Mesenteric fat pad (tissue), 1 donor: ENCODE measurements at places on chromosomes 16 and 17. TPM values are rescaled to one million over a fixed set of nuclear protein-coding genes. Genes with fewer than 3 reads are reported as not detected.

The TK2 gene
- total RNA-seq = 58.3 TPM

DNA sequence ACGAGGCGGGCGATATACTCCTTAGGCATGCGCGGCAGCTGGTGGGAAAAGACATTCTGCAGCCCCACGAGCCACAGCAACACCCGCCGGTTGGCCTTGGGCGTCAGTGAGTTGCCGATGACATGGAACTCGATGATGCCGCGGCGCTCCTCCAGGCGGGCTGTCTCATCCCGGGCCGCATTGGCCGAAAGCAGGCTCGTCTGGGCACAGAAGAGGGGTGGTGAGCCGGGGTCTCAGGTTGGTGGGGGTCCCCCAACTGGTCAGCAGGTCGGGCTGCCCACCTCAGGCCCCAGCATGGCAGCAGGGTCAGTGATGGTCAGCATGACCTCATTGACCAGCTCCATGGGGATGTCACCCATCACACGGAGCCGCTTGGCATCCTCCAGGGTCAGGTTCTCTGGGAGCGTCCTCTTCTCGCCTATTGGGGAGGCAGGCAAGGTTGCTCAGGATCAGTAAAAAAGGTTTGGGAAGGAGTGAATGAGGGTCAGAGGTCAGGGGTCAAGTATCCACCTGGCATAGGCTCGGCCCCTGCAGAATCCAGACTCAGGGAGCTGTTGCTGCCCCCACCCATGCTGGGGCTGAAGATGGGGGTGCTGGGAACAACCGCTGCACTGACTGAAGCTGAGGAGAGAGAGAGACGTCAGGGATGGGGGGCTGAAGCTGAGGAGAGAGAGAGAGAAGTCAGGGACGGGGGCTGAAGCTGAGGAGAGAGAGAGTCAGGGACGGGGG is 3.6 kb downstream of the KAT2A start:
- no peak for DNase-seq

GRCh38 chr17:82391496-82392066 is 20.0 kb downstream of the UTS2R start:
- DNase-seq = no peak

GRCh38 chr17:40104594-40105486 is 4.5 kb upstream of the NR1D1 start:
- DNase-seq = no peak

- DNase-seq = no peak
Measured at GRCh38 chr16:84115919-84116719, 623 bp downstream of the MBTPS1 start.

- no peak for DNase-seq
Measured at GRCh38 chr17:73340093-73340596, 28.3 kb upstream of the CDC42EP4 start.

DNA sequence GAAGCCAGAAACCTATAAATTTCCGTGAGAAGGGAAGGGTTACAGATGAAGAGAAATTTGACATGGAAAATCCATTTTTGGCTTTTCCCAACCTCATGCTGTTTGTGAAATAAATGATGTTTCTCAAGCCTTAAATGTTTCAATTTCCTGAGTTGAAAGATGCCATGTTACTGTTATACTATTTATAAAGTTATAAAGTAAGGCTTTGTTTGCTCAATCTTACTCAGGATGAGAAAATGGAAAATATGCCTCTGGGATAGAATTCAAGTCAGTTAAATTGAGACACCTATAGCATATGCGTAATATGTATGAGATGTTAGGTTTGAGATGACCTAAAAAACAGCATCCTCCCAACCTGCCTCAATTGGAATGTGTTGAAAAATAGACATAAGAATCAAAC is 19.9 kb upstream of the FAM20A start:
- DNase-seq = no peak

DNA sequence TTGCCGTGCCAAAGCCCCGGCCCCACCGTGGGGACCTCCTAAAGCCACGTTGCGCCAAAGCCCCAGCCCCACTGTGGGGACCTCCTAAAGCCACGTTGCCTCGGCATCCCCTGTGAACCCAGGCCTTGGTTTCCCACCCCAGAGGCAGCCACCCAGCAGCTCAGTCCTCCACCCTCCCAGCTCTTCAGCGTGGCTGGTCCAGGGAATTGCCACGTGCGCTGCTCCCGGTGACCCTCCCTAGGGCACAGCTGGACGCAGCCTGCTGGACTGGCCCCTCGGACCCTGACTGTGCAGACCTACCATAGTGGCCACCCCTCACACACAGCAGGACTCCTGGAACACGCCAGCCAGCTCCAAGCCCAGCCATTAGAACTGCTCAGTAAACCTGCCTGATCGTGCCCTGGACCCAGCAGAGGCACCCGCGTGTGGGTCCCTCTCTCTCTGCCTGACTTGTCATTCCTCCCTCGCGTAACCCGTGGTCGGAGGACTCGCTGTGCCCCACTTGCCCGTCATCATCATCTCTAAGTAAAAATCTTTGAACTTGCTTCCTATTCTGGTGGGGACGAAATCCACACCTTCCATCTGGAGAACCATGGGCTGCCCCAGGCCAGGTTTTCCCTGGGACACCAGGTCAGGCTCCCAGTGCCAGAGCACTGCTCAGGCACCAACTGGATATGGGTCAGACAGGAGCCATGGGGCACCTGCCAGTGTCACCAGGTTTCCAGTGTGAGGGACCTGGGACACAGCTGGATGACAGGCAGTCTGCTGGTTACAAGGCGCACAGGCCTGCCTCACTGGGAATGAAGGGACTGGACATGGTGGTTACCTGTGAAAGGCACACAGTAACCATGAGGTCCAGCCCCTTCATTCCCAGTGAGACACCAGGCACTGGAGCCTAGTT is 5.6 kb downstream of the CIAO3 start:
- no peak for DNase-seq

GRCh38 chr17:36885153-36885735 is 52.0 kb upstream of the LHX1 start:
- DNase-seq = no peak

DNA sequence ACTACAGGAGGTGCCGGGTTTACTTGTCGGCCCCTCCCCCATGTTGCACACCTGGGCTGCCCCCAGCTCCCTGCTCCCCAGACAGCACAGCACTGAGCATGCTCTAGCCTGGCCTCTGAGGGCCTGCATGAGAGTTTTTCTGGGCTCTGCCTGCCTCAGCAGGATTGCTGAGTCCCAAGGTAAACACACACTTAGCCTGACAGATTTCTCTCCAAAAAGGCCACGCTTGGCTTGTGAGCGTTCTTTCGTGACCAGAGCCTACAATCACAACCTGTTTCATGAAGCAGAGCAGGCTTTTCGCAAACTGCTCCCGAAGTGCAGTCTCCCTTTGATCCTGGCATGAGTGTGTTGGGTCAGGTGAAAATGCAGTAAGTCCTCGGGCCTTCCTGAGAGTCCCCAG is 9.8 kb upstream of the CD300E start:
- no peak for DNase-seq

DNA sequence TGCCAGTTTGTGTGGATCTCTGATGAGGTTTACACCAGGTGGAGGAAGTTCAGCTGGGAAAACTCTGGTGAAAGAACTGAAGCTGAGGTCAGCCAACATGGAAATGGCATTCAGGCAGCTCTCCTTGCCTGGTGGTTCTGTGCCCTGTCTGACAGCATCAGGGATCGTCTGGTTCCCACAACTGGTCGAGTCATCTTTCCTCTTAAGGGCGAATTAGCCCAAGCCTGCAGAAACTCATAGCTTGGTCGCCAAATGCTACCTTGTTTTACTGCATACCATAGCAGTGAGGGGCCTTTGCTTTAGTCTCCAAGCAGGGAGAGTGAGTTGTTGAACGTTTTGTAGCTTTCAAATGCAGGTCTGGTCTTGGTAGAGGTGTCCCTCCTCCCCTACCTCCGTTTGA is 7.2 kb downstream of the PLCG2 start:
- DNase-seq = no peak

DNA sequence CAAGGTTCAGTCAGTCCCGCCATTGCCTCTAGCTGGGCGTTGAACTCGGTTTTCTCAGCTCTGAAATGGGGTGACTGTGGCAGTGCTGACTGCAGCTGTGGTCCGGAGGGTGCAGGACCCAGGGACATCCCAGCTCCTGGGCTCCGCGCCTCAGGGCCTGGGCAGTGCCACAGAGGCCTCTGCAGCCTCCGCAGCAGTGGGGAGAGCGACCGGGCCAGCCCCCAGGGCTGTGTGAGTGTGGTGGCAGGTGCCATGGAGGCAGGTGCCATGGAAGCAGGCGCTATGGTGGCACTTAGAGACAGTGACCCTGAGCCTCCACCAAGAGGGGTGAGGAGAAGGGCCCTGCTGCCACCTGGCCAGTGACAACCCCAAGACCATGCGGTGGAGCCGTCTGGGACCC is 30.9 kb downstream of the ZNF469 start:
- no peak for DNase-seq

The HID1 gene
- total RNA-seq = 14.4 TPM

DNA sequence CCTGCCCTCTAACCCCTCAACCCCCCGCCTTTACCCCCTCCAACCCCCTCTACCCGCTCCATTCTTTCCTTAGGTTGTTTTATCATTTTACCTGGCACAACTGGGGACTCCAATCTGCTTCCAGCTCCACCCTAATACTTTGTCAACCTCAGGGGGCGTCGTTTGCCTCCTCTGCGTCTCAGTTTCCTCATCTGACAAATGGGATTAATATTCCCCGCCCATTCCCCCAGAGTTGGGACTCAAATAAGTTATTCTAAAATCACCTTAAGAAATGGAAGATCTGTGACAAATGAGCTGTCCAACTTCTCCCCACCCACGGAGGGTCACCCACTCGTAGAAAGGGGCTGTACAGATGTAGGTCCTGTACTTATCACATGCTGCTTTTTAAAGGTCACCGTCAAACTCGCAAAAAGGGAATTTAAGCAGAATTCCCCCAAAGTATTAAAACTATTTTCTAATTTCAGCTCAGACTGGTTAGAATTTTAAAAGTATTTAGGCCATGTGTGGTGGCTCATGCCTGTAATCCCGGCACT is 40.6 kb upstream of the CPNE2 start:
- DNase-seq = no peak

DNA sequence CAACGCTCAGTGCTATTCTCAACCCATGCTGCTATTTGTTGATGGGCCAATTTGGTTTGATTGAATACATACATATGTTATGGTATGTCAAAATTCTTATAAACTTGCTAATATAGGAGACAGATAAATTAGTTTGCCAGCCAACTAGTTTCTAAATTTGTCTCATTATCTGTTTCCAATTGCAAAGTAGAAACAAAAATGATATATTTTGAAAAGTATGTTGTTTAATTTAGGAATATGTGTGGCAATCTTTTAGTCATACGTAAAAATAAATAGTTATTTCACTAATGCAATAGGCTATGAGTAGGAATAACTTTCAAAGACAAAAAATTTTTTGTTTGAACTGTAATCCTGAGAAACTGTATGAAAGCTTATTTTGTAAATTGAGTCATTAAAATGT is 210.6 kb upstream of the KCNJ16 start:
- DNase-seq = no peak

GRCh38 chr16:54245788-54246453 is 40.7 kb downstream of the IRX3 start:
- DNase-seq = no peak

The IL4R gene
- total RNA-seq = 85.8 TPM

DNA sequence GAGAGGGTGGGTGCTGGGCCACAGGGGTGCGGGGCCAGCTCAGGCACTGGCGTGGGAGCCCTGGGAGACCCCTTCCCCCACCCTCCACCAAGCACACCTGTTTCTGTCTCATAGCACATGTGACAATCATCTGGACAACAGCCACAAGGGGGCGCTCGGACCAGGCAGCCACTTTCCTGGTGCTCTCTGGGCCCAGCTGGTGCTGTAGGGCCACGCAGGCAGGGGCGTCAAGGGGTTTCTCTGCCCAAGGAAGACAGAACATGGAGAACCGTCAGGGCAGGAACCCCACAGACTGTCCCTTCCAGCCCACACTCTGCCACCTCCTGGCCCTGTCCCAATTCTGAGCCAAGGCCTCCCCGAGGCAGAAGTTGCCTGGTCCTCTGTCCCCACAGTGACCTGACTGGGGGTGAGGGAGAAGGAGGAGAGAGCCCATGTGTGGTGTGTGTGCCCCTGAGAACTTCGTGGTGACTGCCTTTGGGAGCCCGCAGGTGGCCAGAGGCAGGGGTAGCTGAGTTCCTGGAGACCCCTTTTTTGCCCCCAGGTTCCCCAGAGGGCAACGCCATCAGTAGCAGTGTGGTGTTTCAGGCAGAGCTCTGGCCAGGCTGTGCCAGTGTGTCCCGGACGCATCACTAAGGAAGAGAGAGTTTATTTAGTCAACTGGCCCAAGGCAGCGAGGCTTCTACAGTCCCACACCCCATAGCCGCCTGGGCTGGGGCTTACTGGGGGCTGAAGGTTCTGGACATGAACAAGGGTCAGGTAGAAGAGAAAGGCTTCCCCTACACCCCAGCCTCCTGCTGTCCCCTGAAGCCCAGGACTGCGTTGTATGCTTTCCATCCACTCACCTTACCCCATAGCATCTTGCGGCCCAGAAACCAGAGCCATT is 3.1 kb upstream of the SETD6 start:
- peak; percentile 93 for DNase-seq

DNA sequence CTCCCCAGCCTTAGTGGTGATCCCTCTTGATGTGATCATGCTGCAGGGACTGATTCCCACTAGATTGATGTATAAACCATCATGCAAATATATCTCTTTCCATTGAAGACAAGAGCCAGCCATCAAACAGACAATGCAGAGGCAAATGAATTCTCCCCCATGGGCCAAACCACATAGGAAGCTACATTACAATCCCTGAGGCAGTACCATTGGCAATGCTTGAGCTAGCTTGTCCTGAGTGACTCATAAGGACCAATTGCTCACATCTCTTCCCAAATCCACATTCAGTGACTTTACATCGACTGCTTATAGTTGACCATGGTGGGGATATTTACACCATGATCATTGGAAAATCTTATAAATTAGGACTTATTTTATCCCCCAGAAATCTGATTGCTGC is 242.2 kb downstream of the SHISA9 start:
- DNase-seq = no peak

DNA sequence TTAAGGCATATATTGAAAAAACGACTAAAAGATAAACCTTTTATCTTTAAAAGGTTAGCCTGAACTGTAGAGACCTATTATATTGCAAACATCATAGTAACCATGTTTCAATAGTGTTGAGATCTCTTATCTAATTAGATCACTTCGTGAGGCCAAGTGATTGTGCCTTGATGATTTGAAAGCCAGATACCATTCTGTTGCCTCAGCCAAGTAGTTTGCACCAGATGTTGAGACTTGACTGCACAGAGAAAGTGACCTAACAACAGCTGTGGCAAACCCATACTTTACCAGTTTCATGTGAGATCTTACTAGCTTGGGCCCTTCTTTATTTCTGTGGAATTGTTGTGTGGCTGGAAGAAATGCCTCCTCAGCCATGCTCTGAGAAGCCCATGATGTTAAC is 717.3 kb downstream of the KCNJ2 start:
- DNase-seq = no peak

The DNAI2 gene
- not detected for total RNA-seq

GRCh38 chr17:9519583-9520272 is 55.9 kb downstream of the STX8 start:
- DNase-seq = no peak

The RAB26 gene
- total RNA-seq = not detected

DNA sequence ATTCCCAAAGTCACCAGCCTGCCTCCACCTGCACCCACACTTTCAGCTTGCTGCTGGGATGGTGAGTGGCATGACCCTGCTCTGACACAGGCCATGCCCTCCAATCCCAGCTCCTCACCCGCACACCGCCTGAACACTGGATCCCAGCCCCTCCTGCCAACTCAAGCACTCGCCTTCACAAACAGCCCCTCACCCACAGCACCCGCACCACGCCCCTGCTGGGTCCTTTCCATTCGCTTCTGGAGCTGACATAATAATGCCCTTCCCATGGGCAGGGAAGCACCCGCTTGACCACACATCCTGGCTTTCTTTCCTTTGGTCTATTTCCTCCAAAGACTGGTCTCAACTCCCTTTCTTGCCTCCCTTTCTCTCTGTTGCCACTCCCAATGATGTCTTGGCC is 57.6 kb downstream of the RAB11FIP4 start:
- DNase-seq = no peak
